ENCODE measurements at places on chromosomes 6 and 20.

DNA sequence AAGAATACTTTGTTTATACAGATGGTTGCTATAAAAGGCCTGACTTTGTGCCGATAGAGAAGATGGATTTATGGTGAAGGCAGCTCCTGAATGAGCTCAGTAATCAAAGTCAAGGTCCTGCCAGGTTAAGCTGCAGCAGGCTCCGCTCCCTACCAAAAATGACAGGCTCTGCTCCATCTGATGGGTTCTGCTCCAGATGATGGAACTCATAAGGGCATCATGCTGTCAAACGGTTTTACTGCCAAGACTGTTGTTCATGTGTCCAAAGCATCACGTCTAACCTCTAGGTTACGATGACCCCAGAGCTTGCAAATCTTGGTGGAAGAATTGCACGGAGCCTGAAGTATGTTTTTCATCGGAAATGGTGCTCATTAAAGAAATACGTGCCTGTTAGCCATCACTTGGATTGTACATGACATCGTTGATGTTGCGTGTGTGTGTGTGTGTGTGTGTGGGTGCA lies 19.2 kb upstream of the PTGIS start:
- DNase-seq = no peak

DNA sequence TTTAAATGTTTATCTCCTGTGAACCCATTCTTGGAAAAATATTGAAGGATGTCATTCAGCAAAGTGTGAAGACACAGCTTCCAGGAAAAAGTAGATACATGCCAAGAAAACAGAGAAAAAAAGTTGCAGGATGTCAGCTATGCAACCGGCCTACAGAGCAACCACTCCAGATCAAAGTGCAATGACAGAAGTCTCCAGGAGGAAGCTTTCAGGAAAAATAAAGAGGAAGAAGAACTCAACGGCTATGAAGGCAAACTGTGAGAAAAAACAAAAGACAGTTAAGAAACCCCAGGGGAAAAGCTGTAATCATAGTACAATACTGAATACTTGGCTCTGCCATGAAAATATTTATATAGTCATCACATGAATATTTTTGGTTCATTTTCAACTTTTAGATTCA lies 30.6 kb downstream of the REPS1 start:
- DNase-seq = peak; percentile 61

DNA sequence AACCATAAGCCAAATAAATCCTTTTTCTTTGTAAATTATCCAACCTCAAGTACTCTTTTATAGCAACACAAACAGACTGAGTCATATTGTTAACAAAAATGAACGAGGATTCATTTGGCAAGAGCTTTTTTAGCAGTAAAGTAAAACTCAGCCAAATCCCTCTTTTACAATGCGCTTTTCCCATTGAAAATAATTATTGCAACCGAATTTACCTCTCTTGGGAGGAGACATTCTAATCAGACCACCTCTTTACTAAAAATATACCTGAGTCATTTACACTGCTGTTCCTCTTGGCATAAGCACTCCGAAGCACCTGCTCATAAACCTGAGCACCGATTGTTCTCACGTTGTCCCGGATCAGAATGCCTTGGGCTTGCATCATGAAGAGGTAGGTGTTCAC lies 57.4 kb downstream of the B4GALT5 start:
- no peak for DNase-seq

DNA sequence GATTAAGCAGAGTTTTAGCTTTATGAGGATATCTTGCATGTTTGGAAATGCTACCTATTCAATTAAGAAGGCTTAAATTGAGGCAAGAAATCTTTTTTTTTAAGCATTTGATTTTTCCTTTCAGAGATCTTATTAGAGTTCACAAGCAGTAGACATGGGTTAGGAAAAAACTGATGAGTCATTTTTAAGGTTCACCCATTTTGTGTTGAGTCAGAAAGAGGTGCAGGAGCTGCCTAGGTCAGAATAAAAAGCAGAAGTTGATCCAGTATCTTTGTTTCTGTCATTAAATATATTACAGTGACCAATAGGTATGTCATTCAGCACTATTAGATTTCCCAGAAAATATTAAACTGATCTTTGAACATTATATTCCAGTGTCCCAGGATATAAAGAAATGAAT lies 306.8 kb downstream of the LMBRD1 start:
- no peak for DNase-seq

- no peak for DNase-seq
Measured at GRCh38 chr20:37236462-37236861, 25.2 kb downstream of the GHRH start.
